ENCODE measurements at places on chromosomes 3 and 15.

- peak; percentile 86 for DNase-seq
These were observed at the start of gene RPUSD2 for GRCh38 chr15:40569129-40569953. RPUSD2 (plus strand) TSS chr15:40569299; CDS start chr15:40569338, 39 bp downstream.

- no peak for DNase-seq
These were observed 140.1 kb upstream of the BFSP2 start for GRCh38 chr3:133259767-133260166.

DNA sequence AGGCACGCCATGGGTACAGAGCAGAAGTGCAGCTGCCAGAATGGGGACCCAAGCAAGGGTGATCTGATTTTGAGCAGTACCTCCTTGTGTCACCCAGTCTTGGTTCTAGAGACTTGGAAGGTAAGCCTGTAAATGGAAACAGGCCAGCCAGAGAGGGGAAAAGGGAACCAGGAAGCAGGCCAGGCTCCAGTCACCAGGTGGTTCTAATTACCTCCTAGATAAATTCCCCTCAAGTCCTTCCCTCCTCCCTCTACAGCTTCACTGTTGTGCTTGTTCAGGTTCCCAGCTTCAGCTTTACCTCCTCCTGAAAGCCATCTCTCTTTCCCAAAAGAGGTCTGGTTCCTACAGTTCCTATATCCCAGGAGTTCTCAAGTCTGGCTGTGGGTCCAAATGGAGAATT is 58.8 kb upstream of the SLC7A14 start:
- no peak for DNase-seq

DNA sequence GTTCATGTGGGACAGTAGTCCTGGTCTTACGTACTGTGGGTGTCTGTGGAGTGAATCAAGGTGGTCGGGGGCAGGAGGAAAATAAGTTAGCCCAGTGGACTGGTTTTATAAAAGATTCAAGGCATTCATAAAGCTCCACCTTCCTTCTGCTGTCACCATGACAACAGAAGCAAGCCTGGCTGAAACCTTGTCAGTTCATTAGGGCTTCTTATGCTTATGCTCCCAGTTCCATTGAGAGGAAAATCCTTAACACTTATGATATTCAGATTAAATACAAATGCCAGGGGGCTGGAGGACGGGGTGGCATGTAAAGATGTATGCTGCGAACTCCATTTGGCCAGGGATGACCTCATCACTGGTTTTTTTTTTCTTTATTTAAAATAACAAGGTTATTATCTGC is 283.1 kb upstream of the ATP10A start:
- no peak for DNase-seq

DNA sequence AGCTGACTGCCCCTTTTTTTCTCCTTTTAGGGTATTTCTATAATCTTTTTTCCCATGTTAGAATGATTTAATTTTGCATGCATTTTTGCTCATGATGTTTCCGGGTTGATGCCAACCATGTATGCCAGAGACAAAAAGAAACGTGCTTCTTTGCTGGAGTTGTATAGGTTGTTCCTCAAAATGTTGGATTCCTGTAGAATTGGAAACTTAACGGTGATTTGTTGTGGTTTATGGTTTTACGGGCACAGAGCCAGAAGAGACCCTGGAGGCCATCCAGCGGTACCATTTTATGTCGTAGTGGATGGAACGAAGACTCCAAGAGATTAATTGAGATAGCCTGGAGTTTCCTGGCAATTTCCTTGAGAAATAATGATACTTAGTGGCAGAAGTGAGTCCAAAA is 481.5 kb upstream of the RGMA start:
- DNase-seq: no peak

DNA sequence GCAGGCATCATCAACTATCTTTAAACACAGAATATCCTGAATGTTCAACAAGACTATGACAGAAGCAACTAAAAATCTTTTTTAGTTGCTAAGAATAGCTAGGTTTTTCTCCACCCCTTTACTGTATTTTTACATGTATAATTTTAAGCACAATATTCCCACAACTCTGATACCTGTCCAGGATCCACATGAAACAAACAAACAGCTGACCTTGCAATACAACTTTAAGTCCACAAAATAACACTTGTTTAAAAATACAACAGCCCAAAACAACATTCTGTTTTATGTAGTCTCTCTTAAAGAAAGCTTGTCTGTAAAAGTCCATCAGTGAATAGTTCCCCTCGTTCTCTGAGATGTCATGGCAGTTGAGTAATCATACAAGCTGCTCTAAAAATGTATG is 41.1 kb downstream of the IFT57 start:
- no peak for DNase-seq

DNA sequence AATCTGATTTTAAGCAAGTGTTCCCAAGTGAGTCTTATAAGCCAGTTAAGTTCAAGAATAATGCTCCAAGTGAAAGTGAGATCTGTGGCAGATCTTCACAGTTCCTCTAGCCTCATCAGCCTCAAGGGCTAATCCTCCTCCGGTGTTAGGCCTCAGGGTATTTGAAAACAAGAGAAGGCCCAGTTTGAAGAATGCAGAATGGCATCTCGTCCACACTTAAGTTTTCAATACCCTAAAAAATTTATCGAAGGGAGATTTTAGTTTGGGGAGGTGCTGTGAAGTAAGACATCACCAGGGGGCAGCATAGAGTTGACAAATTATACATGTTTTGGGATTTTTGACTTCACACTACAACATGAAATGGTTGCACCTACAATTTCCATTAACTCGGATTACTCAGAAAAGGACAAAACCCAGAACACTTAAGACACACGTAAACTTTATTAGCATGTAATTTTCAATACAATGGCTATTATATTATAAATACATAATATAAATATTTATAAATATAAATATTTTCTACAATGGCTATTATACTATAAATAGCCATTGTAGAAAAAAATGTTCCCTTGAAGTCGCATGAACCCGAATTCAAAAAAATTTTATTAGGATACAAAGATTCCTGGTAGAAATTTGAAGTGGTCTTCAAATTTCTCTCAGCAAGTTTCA is 2.3 kb upstream of the TMEM266 start:
- peak; percentile 3 for DNase-seq

DNA sequence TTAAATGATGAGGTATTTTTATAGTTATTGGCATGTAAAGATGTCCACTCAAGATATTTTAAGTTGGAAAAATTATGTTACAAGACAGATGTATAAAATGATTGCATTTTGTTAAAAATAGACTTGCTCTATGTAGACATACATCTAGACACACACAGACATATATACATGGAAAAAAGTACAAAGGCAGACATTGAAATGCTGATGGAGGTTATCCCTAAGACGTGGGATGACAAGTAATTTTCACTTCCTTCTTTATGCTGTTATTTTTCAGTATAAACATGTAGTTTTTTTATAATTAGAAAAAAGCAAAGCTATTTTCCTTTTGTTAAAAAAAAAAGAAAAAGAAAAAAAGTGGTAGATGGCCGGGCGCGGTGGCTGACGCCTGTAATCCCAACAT is 7.2 kb downstream of the HOMER2 start:
- DNase-seq: no peak

DNA sequence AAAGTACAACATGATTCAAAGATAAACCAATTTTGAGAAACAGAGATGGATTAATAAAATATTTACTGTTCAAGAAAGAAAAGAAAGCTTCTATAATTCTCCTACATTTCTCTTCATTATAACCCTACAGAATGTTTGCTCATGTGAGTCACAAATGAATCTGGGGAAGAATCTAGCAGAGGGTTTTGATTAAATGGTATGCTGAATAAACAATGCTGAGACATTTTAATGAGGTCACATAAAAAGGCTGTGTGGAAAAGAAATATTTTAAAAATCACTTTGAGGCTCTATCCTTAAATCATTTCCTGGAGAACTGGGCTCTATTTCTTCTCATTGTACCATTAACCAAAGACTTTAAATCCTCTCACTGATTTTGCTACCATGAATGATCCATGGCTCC is 727.7 kb downstream of the NTRK3 start:
- no peak for DNase-seq

GRCh38 chr3:182182531-182182968 is 470.8 kb downstream of the SOX2 start:
- DNase-seq: no peak

DNA sequence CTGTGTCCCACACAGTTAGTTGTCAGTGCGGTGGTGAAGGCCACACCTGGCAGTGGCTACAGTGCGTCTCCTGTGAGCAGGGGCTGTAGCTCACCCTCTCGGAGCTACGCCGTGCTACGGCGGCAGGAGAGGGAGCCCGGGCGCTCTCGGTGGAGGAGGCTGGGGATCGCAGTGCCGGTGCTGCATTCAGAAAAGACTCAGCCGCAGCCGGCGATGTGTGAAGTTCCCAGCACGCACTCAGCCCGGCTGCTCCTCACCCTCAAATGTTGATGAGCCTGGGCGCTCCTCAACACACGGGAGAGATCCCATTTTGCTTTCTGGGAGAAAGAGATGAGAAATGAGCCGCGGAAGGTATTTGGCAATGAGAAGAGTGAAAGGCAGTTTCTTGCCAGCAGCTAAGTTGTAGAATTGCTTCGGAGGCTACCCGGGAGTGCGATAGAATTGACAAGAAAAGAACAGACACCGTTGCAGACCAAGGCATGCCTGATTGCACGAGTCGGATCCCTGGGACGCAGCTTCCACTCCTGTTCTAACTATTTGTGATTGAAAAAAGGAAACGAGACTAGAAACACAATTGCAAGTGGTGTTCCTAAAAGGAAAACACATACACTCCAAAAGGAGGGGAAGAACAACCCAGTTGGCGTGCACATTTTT is at the start of gene UNC13C:
TSS of gene UNC13C (plus strand) at position 189 of the 654 bp plus-strand sequence. CDS start 34,463 bp downstream, outside the sequence.
- DNase-seq: no peak

- no peak for DNase-seq
These were observed 5.2 kb upstream of the PRKCD start for GRCh38 chr3:53155760-53156159.

GRCh38 chr3:16382845-16383244 is 117.8 kb downstream of the OXNAD1 start:
- no peak for DNase-seq

GRCh38 chr15:90683876-90684275 is 33.3 kb upstream of the BLM start:
- no peak for DNase-seq

GRCh38 chr3:48425281-48425812 is 4.5 kb downstream of the PLXNB1 start:
- DNase-seq: no peak

GRCh38 chr15:25070353-25070963 is 115.7 kb downstream of the SNRPN start:
- DNase-seq: no peak

- DNase-seq: no peak
These were observed 151.4 kb downstream of the SNRPN start for GRCh38 chr15:25106209-25106608.

GRCh38 chr3:195249057-195249770 is 21.7 kb downstream of the XXYLT1 start:
- no peak for DNase-seq

DNA sequence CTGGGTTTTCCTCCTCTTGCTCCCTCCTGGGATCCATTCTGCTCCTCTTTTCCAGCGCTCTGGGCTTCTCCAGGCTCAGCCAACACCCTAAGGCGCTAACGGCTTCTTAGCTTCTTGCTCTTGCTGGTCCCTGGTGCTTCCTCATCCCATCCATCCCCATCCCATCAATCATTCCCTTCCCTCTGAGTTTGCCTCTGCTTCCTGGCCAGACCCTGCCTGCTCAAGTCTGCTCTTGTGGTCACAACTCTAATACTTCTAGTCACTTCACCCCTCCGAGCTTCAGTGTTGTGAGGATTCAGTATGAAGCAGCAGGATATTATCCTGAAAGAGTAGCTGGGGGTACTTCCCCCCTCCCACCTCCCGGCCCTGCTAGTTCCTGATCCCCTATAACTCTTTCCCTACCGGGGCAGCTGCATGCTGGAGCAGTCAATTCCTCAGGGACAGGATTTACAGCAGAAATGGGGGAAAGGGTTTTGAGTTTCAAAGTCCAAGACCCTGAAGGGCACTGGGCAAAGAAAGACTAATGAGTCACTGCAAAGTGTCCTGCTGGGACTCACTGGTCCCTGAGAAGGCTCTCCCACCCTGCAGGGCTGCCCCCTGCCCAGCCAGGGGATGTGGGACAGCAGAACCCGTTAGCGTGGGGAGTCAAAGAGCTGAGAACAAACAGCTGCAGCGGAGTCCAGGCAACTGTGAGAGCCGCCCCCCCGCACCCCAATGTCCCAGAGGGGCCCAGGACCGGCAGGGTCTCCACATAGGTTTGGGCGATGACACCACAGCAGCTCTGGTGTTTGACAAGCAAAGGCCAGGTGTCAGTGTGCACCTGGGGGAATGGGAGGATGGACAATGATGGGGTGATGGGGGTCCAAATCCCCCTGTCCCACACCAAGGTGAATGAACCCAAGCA is 2.3 kb upstream of the SYNM start:
- no peak for DNase-seq

GRCh38 chr3:117411971-117412370 is 702.4 kb downstream of the TUSC7 start:
- no peak for DNase-seq

- DNase-seq: no peak
These were observed 28.6 kb upstream of the OR5K4 start for GRCh38 chr3:98325055-98325454.

DNA sequence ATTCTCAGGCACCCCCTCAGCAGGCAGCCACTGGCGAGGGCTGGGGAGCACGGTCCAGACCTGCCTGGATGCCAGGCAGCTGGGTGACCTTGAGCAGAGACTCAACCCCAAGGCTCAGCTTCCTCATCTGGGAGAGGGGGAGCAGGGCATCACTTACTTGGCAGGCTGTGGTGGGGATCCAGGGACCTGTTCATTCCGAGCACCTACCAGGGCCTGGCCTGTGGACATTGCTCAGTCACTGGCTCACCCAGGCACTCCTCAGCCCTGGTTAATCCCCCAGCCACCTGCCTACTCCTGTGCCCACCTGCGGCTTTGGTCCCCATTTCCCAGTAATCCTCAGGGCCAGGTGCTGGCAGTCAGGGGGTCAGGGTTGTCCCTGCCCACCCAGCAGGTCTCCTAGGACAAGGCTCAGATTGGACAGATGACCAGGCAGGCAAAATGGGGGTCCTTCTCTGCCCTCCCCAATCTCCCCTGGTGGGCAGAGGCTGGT is 9.3 kb upstream of the RPL29 start:
- DNase-seq: no peak

- no peak for DNase-seq
These were observed 223.6 kb upstream of the TLE3 start for GRCh38 chr15:70321172-70321819.

DNA sequence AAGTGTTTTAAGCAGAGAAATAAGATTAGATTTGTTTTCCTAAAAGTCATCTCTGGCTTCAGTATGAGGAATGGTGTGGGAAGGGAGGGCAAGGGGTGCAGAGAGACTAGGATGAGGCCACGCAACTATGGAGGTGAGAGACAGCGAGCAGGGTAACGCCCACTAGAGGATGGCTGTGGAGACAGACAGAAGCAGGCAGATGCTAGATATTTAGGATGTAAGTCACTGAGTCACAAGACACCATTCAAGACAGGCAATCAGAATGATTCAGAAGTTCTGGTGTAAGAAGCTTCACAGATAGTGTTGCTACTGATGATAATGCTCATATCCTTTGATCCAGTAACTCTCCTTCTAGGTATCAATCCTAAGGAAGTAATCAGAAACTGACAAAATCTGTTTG is 19.1 kb downstream of the HSPBAP1 start:
- DNase-seq: no peak

GRCh38 chr3:72384602-72385001 is 463.6 kb downstream of the SHQ1 start:
- DNase-seq: no peak
